ENCODE measurements at places on chromosomes 12 and 14.

GRCh38 chr12:58764100-58764953 is 156.0 kb downstream of the LRIG3 start:
- DNase-seq = no peak

DNA sequence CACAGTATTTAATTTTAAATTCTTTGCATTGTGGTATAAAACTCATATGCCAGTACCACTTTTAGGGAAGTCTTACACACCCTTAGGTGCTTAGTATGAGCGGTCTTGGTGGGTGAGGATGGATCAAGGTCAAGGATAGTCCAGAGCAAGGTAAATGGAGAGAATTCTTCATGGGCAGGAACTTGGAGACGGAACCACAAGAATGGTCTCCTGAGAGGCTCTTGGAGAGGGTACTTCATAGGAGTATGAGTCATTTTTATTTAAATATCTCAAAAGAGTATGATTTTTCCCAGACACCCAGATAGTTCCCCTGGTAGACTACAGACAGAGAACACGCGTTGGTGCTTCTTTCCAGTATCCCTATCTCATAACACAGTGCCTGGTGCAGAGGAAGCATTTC is 21.9 kb downstream of the HSPB8 start:
- no peak for DNase-seq

GRCh38 chr14:61575126-61575525 is 120.2 kb upstream of the HIF1A start:
- no peak for DNase-seq

- DNase-seq = no peak
These were observed 23.4 kb upstream of the DHRS2 start for GRCh38 chr14:23612802-23613201.

DNA sequence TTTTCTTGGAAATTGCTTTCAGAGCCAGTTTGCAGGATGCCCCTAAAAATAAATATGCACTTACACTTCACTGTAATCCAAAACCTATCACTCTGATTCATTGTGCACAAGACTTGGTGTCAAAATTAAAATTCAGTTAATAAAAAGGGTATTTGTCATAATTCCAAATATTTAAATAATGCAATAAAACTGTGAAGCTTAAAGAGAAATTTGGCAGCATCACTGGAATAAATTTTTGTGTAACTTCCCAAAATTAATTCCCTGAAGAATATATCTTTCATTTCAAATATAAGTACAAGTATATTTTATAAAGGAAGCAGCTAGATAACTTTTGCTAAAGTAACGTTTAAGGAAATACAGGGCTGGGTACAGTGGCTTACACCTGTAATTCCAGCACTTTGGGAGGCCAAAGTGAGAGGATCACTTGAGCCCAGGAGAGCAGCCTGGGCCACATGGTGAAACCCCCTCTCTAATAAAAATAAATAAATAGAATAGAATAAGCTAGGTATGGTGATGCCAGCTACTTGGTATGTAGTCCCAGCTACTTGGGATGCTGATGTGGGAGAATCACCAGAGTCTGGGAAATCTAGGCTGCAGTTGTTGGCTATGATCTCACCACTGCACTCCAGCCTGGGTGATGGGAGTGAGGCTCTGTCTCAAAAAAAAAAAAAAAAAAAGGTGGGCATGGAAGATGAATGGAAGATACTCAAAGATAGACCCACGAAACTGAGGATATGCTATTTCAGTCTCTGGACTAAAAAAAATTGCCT is 233.8 kb downstream of the FBXL14 start:
- DNase-seq = peak; percentile 41

- DNase-seq = no peak
These were observed 54.5 kb downstream of the ATP2A2 start for GRCh38 chr12:110335481-110336045.

GRCh38 chr14:88252498-88252897 is 70.6 kb downstream of the KCNK10 start:
- DNase-seq = no peak

DNA sequence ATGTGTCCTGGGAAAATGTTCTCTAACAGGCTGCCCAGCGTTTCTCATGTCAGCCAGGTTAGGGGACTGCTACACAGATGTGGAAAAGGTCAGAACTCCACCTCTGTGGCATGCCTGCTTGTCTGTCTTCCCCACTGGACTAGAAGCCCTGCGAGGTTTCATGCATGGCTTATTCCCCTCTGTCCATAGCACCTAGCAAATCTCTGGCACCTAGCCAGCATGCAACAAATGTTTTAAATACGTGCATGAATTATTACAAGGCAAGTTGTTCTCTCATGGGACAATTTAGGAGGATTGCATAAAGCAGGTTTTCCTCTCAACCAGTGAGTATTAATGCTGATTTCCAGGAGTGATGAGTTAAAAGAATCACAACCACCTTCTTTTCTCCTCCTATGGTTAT is 21.4 kb upstream of the KCNK13 start:
- no peak for DNase-seq

- DNase-seq = no peak
These were observed 315.8 kb downstream of the ADGRD1 start for GRCh38 chr12:131269551-131269950.

GRCh38 chr12:51872689-51872981 is 15.3 kb upstream of the ANKRD33 start:
- DNase-seq = no peak

GRCh38 chr12:89181271-89181920 is 170.9 kb downstream of the DUSP6 start:
- peak; percentile 20 for DNase-seq

GRCh38 chr12:67043771-67044170 is 225.4 kb upstream of the CAND1 start:
- no peak for DNase-seq

- DNase-seq = no peak
These were observed 40.7 kb downstream of the TPCN1 start for GRCh38 chr12:113261847-113262470.

DNA sequence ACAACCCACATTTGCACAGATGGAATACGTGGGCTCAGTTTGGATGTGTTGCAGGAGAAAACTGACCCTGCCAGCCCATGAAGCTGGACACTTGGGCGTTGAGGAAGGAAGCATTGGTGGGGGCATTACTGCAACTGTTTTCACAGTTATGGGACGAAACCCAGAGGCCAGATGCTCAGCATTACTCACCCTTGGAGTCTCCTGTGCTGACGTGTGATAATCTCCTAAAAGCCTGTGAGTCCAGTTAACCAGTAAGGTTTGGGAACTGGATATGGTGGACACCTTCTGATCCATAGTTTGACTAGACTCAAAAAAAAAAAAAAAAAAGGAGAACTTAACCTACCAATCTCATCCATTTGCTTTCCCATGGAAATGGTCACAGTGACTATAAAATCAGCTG is 52.8 kb upstream of the EGLN3 start:
- no peak for DNase-seq

- DNase-seq = no peak
These were observed 22.8 kb upstream of the GARIN2 start for GRCh38 chr14:67166450-67166853.

GRCh38 chr14:102182190-102182589 is 42.5 kb downstream of the WDR20 start:
- DNase-seq = peak; percentile 39

DNA sequence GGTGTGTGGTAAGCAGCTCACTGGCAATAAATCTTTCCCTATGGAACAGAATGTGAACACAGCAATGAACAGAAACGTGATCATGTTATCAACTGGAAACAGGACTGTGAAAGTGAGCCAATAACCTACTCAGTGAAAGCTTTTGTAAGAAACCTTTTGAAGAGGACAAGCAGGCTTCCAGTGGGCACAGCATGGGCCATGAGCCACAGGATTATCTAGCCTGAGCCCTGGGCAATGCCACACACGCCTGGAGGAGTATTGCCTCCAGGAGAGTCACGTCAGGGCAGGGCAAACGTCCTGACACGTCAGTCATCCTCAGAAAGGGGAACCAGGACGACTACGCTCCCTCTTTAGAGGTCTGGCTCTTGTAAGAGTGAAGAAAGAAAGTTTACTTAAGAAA is 32.3 kb downstream of the NRDE2 start:
- DNase-seq = no peak

Data from AG08396 (cell line).